HCT116 (cell line): ENCODE measurements at places on chromosomes 1 and 21.
A peak's percentile ranks its signal among the peaks of the same experiment; 100 is the strongest.

- peaks cover 24% of the 10 kb centered on the region for H3K4me1 ChIP-seq
- no peak for DNase-seq
- H3K36me3 ChIP-seq: no peaks in the 10 kb centered on the region
- H3K4me3 ChIP-seq: no peak overlapping the region
- H3K27ac ChIP-seq: no peak overlapping the region
These were observed 2.8 kb downstream of the KCNN3 start for GRCh38 chr1:154867064-154867825.

GRCh38 chr1:230349020-230349393 lies 77.1 kb downstream of the PGBD5 start:
- H3K4me3 ChIP-seq: no peak overlapping the region
- no peaks in the 10 kb centered on the region for H3K36me3 ChIP-seq
- H3K4me1 ChIP-seq: no peaks in the 10 kb centered on the region
- no peak for DNase-seq

GRCh38 chr1:63523738-63524137 lies 413 bp downstream of the EFCAB7 start:
- H3K27ac ChIP-seq: peak overlapping the region; percentile 78
- peaks cover 11% of the 10 kb centered on the region; the same call in 1 of the 2 replicates for H3K4me1 ChIP-seq
- no peak for DNase-seq
- peaks cover 3% of the 10 kb centered on the region; the same call in 1 of the 2 replicates for H3K36me3 ChIP-seq

DNA sequence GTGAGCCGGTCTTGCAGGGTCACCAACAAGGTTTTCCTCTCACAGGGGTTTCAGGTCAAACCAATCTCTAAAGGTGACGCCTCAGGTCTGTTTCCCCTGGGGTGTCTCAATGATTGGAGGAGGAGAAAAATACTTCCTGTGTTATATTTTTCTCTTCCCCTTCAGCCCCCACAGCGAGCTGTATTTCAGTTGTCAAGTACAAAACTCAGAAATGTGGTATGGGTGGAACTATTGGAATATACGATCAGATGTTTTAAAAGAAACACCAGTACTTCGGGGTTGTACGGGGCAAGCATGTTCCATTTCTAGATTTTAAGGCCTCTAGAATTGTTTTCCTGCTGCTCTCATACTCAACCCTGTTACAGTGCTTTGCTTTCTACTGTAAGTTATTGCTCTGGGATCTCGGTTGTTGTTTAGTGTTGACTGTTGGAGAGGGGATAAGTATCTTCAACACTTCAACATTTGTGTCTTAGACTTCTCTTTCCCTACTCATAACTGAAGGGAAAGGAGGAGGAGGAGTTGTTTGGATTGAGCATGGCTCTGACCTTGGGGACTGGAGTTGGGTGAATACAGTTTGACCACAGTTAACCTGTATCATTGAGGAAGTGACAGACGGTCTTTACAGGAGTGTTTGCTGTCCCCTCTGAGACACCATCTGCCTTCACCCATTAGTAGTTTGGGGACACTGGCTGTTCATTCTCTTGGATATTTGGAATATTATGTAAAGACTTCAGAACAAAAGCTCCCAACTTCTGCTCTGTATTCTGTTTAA lies 2.0 kb downstream of the MAPKAPK2 start:
- H3K36me3 ChIP-seq: no peaks in the 10 kb centered on the region
- peak overlapping the region; percentile 57 for H3K4me3 ChIP-seq
- H3K27ac ChIP-seq: peak overlapping the region; percentile 59; the same call in 1 of the 2 replicates
- H3K4me1 ChIP-seq: peaks cover 32% of the 10 kb centered on the region

GRCh38 chr1:229210844-229211243 lies 60.1 kb upstream of the RAB4A start:
- no peaks in the 10 kb centered on the region for H3K4me1 ChIP-seq
- H3K27me3 ChIP-seq: no peaks in the 10 kb centered on the region
- DNase-seq: no peak
- H3K4me3 ChIP-seq: no peak overlapping the region
- no peaks in the 10 kb centered on the region for H3K36me3 ChIP-seq
- H3K27ac ChIP-seq: no peak overlapping the region

GRCh38 chr1:112074711-112075110 lies 85.2 kb upstream of the KCND3 start:
- no peak overlapping the region for H3K27ac ChIP-seq
- H3K27me3 ChIP-seq: peaks cover 26% of the 10 kb centered on the region
- no peak overlapping the region for H3K4me3 ChIP-seq
- no peaks in the 10 kb centered on the region for H3K4me1 ChIP-seq

GRCh38 chr1:97093741-97094140 lies 372.2 kb downstream of the PTBP2 start:
- H3K36me3 ChIP-seq: no peaks in the 10 kb centered on the region
- H3K4me1 ChIP-seq: no peaks in the 10 kb centered on the region
- no peak overlapping the region for H3K4me3 ChIP-seq
- H3K27me3 ChIP-seq: no peaks in the 10 kb centered on the region
- no peak overlapping the region for H3K27ac ChIP-seq

DNA sequence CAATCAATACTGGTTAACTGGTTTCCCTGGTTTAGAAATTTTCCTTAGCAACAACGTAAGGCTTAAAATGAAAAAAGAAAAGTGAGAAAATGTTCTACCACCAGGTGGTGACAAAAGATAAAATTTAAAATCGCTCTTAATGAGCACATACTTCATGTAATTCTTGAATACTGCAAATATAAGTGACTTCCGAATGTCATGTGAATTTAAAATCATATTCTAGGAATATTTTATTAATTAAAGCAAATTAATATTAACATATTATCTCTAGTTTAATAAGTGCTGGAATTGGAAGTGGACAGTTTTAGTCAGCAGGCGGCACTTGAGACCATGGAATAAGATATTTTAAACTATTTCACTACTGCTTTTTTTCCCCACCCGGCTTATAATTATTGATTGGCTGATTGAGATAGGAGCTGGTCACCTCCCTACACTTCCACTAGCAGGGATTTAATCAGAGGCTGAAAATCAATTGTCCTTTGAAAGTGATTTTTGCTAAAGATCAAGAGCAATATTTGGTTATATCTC lies 5.0 kb upstream of the ADAMTS1 start:
- DNase-seq: peak; percentile 2
- H3K36me3 ChIP-seq: no peaks in the 10 kb centered on the region
- no peaks in the 10 kb centered on the region for H3K4me1 ChIP-seq
- no peak overlapping the region for H3K27ac ChIP-seq
- H3K4me3 ChIP-seq: no peak overlapping the region

GRCh38 chr1:67142931-67143330 lies 8.2 kb upstream of the C1orf141 start:
- no peak overlapping the region for H3K27ac ChIP-seq
- H3K36me3 ChIP-seq: no peaks in the 10 kb centered on the region
- H3K4me3 ChIP-seq: no peak overlapping the region
- no peak for DNase-seq
- no peaks in the 10 kb centered on the region for H3K4me1 ChIP-seq

GRCh38 chr1:36481771-36482723 lies 666 bp downstream of the CSF3R start:
- H3K27me3 ChIP-seq: peaks cover 13% of the 10 kb centered on the region
- no peak overlapping the region for H3K4me3 ChIP-seq
- H3K4me1 ChIP-seq: no peaks in the 10 kb centered on the region
- no peaks in the 10 kb centered on the region for H3K36me3 ChIP-seq

DNA sequence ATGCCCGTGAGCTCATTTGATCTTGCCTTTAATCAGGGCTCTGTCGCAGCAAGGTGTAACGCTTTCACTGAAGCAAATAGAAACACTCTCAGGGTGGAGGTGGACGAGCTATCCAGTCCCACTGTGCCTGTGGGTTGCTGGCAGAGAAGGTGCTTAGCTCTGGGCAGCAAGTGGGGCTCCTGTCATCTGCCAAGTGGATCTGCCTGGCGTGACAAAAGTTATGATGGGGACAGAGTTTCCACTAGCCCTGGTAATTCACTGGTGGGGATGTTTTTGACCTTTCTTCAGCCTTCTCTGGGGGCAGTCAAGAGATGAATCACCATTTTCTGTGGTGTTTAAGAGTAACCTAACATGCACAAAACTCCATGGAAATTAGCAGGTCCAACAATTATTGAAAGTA lies 71.3 kb upstream of the EDEM3 start:
- no peak overlapping the region for H3K4me3 ChIP-seq
- DNase-seq: no peak
- no peak overlapping the region for H3K27ac ChIP-seq
- no peaks in the 10 kb centered on the region for H3K36me3 ChIP-seq
- no peaks in the 10 kb centered on the region for H3K27me3 ChIP-seq

- DNase-seq: no peak
- peak overlapping the region; percentile 82 for H3K4me3 ChIP-seq
- peaks cover 27% of the 10 kb centered on the region for H3K4me1 ChIP-seq
- H3K36me3 ChIP-seq: no peaks in the 10 kb centered on the region
- H3K27me3 ChIP-seq: no peaks in the 10 kb centered on the region
These were observed 954 bp downstream of the RSBN1 start for GRCh38 chr1:113811156-113811887.

- no peaks in the 10 kb centered on the region for H3K27me3 ChIP-seq
- H3K4me1 ChIP-seq: no peaks in the 10 kb centered on the region
- no peak overlapping the region for H3K4me3 ChIP-seq
- DNase-seq: no peak
These were observed 10.0 kb downstream of the GDAP2 start for GRCh38 chr1:117919376-117919775.

DNA sequence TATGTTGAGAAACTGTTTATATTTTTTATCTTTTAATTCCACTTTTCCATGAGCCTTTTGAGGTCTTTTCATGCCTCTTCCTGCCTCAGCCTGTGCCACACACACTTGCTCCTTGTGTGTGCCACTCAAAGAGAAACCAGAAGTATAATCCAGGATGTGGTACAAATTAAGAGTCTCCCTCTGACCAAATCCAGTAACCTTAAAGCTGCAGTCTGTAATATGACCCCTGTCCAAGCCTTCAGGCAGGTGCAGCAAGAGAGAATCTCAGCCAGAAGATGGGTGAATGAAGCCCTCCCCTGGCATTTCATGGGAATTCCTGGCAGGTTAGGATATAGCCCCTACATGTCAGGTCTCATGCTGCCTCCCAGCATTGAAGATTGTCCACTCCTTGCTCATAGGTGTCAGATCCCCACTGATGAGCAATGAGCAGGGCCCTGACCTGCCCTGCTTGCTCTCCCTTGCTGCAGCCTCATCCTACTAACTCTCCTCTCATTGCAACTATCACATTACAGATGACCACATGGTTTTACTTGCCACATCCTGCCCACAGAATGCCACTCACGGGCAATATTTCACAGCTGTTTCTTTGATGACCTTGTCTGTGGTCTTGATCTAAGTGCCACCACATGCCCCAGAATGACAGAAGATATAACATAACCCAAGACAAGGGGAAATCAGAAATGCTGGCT lies 169.3 kb downstream of the SEC16B start:
- no peak overlapping the region for H3K27ac ChIP-seq
- H3K4me1 ChIP-seq: no peaks in the 10 kb centered on the region
- no peak overlapping the region for H3K4me3 ChIP-seq
- no peak for DNase-seq
- no peaks in the 10 kb centered on the region for H3K36me3 ChIP-seq

DNA sequence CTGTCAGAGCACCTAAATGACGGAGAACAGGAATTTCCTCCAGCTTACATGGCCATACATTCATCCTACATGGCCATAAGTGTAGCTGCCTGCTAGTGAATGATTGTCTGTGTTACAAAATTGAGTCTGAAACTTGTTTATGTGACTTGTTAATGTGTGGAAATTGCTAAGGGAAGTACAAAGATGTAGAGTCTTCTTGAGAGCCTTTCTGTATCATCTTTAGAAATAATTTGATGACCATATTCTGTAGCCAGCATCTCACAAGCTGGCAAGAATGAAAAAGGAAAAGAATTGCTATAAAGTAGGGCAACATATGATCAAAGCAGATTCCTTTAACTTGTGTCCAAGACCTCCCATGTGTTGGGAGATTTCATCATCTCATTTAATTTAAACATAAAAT lies 339.2 kb upstream of the LRRC7 start:
- H3K36me3 ChIP-seq: no peaks in the 10 kb centered on the region
- H3K27ac ChIP-seq: no peak overlapping the region
- H3K4me3 ChIP-seq: no peak overlapping the region
- DNase-seq: no peak
- H3K27me3 ChIP-seq: 0 out of 2 replicates have a peak, but pooled peaks cover 4% of the 10 kb centered on the region

DNA sequence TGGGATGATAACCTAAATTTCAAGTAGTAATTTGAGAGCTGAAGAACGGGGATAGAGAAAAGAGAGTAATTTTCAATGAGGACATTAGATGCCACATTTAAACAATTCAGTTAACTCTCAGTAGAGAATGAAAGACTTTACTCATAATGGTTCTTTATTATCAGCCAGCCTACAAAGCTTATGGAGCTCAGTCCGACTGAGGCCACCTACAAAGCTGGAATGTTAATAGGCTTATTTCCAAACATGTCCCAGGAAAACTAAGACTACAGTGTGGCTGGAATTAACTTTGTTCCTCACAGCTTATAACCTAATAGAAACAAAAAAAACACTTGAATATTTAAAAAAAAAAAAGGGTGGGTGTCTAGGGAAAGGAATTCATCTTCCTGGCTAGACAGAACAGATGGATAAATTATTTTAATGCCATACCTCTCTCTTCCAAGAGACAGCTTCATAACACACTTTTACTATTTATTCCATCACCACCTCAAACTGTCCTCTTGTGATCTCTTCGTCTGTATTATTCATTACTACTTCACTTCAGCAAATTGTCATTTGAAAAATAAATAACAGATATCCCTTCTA lies 9.8 kb downstream of the SLC19A2 start:
- H3K27me3 ChIP-seq: no peaks in the 10 kb centered on the region
- no peak for DNase-seq
- H3K4me3 ChIP-seq: no peak overlapping the region
- H3K27ac ChIP-seq: no peak overlapping the region
- peaks cover 10% of the 10 kb centered on the region; the same call in 1 of the 2 replicates for H3K4me1 ChIP-seq
- H3K36me3 ChIP-seq: peaks cover 5% of the 10 kb centered on the region; the same call in 1 of the 2 replicates

DNA sequence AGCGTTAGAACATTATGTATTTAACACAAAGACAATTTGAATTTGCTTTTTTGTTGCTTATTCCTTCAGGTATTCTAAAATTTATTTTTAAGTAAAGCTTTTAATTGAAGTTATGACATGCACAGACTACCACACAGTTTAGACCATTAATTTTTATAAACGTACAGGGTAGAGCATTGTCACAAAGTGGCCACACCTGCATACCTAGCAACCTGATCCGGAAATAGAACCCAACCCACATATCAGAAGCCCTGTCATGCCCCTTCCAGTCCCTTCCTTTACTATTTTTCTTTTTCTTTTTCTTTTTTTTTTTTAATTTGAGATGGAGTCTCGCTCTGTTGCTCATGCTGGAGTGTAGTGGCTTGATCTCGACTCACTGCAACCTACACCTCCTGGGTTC lies 16.8 kb downstream of the CXADR start:
- H3K27me3 ChIP-seq: no peaks in the 10 kb centered on the region
- H3K4me3 ChIP-seq: no peak overlapping the region
- H3K4me1 ChIP-seq: 0 out of 2 replicates have a peak, but pooled peaks cover 2% of the 10 kb centered on the region
- no peaks in the 10 kb centered on the region for H3K36me3 ChIP-seq

DNA sequence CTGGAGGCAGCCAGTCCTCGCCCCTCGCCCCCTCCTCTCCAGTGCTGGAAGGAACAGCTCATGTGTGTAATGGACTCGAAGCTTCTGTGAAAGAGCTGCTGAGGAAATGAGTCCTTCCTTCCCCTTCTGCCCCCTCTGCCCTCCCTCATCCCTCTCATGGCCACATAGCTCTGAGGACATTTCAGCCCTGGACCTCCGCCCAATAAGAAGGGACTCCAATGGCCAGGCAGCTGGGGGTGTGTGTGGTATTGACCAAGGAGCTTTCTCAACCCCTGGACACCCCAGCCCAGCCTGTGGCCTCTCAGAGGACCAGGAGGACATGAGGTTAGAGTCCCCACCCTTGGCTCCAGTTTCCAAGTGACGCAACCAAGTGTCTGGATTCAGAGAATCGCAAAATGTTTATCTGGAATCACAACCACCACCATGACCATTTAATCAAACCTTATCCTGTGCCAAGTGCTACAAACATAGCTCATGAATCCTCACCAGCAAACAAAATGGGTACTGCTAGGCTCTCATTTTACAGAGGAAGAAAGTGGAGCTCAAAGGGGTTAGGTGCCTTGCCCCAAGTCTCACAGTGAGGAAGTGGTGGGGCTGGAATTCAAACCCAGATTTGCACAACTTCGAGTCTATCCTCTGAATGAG lies 47.8 kb upstream of the ECE1 start:
- no peaks in the 10 kb centered on the region for H3K36me3 ChIP-seq
- no peak overlapping the region for H3K27ac ChIP-seq
- peaks cover 50% of the 10 kb centered on the region for H3K4me1 ChIP-seq
